ENCODE measurements at places on chromosomes 2 and 18.

DNA sequence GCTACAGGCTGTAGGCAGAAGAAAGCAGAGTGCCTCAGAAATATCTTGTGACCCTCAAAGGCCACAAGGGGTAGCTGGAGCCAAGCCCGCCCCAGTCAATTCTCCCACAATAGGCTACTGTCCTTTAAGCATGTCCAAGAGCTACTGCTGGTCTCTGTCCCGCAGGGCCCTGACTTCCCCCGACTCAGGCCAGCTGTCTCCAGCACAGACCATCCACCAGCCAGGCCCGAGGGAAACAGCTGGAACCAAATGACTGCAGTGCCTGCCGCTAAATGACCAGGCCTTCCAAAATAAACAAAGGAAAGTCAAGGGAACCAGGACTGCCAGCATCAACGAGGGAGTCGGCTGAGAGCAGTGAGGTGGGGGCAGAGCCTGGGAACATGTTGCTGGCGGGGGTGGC, 36.7 kb downstream of the MCFD2 start:
- DNase-seq, result no peak

DNA sequence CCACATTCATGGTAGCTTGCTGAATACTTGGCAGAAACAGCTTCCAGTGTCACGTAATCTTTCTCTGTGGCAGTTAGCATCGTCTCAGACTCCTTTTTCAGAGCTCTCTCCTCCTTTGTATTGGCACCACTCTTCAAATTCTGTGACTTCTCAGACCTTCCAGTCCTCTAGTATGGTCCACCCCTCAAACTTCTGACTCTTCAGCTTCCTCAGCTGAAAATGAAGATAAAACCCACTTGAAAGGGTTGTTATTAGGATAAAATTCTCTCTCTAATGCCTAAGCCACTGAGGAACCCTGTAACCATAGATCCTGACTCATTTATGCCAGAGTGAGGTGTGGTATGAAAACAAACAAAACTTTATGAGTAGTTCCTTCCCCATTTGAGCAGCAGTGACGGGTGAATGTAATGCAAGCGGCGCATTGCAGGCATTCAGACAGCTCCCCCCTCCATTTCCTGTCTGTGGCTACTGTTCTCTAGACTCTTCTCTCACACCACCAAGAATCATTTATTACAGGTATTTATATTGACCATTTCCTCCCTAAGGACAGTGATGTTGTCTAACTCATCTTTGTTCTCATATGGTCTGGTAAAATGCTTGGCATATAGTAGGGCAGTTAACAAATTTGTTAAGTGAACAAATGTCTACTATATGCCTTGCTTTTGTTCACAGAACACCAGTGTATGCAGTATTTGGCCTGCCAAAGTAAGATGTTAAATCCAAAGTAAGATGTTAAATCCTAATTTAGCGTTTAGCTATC, 35.3 kb downstream of the GALNT1 start:
- DNase-seq, result peak; percentile 36

DNA sequence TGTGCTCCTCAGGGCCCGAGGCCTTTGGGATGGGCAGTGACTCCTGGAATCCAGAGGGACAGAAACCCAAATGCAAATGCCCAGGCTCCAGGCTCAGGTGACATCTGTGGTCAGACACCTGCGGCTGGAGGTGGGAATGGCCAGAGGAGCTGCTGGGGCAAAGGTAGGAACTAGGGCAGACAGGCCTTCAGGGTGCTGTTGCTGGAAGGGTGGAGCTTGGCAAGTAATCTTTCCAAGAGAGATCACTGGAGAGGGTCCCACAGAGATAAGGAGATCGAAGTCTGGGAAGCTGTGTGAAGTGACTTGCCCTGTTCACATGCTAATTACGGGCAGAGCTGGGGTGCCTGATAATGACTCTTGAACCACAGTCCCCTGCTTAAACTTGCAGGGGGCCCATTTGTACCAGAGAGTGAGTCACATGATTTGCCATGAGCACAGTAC, 82.4 kb downstream of the ACAA2 start:
- DNase-seq, result no peak

DNA sequence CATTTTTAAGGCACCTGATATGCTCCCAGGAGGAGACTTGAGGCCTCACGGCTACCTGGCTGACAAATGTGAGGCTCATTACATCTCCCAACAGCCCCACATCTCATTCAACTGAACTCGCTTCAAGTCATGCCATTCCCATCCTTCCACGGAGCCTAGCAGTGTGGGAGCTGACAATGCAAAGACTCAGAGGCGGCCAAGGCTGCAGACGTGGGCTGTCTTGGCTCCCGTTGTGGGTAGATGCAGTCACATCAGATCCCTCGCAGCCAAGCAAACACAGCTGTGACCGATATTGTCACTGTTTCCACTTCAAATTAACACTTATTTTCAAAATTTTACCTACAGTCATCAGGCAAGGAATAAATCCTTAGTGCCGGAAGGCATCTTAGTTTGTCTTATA, 64.0 kb upstream of the TRIB2 start:
- DNase-seq, result no peak

DNA sequence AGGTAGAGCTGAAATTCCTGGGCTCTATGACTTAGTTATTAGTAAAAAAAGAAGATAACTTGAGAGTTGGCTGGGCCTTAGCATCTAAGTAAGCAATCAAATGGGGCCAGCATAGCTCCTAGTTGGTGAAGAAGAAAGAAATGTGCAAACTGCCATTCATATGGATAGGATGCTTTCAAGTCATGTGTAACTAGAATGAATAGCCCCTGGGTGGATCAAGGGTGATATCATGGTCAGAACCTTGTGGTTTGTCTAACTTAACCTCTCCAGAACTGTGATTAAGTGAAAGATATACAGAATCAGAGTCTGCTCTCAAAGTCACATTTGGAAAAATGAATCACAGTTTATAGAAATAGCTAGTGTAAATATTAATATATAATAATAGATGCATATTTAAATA, 198.7 kb upstream of the DTNA start:
- no peak for DNase-seq

DNA sequence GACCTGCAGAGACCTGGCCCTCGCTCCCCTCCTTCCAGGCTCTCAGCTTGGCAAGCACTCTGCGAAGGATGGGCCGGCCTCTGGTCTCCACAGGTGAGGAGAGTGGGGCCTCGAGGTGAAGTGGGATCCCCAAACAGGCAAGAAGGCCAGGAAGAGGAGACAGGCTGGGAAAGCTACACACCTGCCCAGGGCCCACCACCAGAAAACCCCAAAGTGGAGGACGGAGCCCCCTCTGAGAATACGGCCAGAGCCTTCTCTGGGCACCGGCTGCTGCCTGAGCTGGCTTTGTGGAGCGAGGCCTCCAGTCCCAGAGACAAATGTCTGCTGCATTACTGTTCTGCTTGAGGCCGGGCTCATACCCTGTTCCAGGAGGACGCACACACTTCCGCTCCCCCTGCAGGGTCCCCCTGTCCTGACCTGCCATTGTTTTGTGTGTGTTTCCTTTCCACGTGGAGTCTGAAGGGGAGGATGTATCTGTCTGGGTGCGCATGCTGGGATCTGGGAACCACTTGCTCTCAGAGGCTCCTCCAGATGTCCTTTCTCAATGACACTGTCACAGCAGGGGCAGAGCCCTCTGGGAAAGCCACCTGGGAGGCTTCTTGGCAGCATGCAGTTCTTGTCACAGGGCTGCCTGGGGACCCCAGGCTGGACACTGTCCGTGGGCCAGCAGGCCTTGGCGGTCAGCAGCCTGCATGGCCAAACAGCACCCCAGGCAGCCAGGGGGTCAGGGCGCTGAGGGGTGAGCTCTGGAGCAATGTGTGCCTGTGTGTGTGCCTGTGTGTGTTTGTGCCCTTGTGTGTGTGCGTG, 20.8 kb downstream of the KCNF1 start:
- DNase-seq, result no peak

DNA sequence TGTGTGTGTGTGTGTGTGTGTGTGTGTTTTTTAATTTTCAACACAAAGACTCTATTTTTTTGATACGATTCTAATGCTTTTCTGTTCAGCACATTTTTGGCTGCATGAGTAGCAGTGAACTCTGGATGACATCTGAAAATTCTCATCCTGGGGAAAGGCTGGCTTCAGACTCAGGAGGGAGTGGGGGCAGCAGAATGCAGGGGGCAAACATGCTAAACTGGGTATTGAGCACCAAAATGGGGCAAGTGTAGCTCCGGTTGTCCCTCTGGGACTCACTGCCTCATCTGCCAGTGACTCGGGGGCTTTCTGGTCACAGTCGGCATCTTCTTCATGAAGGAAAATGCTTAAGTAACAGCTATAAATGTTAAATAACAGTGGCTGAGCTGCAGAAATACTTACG, 116.8 kb upstream of the PID1 start:
- no peak for DNase-seq

DNA sequence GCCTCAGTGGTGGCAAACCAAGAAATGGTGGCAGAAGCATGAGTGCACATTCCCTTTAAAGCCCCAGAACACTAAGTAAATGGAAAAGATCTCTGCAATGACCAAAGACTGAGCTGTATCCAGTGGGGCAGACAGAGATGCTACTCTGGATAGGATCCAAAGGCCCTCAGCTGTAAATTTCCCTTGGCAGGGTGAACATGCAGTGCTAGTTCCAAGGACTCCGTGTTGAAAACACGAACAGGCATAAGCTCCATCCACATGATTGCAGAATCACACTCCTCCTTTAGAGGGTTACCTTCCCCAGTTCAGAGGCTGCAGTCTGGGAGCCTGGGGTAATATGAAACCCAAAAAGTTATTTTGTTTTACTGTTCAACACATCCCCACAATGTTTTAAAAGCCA, 98.6 kb upstream of the KLF7 start:
- DNase-seq, result no peak

- DNase-seq, result peak; percentile 64
Observed at GRCh38 chr2:102005989-102006885, 14.5 kb downstream of the IL1R2 start.

- no peak for DNase-seq
Observed at GRCh38 chr18:59026831-59027410, 112.8 kb upstream of the SEC11C start.

DNA sequence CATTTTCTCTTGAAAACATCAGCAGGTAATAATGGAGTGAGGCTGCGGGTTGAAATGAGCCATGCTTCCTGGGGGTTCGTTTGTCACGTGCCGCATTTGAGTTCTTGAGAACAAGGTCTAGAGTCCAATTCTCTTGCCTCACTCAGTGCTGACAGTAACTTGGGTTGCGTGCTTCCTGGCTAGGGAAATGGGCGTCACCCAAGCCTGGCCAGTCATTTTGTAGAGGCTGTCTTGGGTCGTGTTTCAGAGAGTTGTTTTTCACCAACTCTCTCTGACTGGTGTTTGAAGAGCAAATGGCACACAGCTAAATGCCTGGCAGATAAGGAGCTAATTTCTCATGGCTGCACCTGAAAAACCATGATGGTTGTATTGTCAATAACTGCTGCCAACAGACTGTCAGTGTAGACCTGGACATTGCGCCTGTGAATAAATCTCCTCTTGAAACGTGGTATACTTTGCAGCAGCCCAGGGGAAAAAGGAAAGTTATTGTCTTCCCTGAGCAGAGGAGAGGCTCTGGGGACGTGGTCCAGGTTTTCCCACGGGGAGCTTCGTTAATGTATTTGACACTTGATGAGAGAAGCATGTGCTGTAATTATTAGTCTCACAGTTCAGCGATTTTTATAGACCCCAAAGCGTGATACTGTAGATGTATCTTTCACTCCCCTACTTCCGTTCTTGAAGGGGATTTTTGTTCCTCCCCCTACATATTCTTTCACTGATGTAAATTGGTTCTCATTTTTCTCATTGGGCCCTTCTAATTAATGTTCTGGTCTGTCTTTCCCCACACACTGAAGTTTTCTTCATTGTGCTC, 196.0 kb downstream of the FHOD3 start:
- no peak for DNase-seq

DNA sequence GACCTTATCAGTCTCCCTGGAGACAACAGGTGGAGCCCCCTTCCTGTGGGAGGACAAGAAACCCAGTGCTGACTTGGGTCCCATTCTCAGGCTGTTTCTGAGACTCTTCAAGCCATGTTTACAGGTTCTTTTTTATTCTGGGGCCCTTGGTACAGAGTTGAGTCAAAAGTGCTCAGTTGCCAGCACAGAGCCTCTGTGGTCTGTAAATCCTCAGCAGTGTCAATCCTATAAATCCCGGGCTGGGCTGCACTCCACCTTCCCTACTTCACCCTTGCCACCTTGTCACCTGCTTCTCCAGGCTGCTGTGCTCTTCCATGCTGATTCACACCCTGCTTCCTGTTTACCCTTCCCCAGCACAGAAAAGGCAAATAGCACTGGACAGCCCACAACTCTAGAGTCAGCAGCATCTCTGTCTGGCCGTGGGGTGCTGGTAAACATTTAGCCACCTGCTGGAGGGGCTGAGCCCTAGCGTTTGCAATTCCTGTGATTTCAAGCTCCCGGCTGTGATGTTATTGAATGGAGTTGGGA, 74.7 kb downstream of the TNFRSF11A start:
- DNase-seq, result peak; percentile 40

- DNase-seq, result peak; percentile 39
Observed at GRCh38 chr2:200302940-200303727, 3.4 kb upstream of the SPATS2L start.

DNA sequence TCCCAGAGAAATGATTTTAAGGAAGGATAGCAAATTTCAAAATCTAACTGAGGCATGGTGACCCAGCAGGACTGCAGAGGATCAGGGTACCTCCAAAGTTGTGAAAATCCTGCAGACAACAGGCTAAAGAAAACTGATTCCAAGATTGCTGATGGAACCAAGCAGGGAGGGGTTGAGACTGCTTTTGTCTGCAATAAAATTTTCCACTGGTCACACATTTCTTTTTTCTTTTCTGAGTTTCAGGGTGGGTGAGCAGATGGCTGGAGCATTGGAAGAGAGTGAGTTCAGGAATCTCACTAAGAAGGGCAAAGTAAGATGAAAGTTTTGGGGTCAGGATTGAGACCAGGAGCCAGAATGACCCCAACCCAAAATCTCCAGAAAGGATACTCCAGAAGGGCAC, 321.0 kb downstream of the TNS1 start:
- DNase-seq, result no peak

DNA sequence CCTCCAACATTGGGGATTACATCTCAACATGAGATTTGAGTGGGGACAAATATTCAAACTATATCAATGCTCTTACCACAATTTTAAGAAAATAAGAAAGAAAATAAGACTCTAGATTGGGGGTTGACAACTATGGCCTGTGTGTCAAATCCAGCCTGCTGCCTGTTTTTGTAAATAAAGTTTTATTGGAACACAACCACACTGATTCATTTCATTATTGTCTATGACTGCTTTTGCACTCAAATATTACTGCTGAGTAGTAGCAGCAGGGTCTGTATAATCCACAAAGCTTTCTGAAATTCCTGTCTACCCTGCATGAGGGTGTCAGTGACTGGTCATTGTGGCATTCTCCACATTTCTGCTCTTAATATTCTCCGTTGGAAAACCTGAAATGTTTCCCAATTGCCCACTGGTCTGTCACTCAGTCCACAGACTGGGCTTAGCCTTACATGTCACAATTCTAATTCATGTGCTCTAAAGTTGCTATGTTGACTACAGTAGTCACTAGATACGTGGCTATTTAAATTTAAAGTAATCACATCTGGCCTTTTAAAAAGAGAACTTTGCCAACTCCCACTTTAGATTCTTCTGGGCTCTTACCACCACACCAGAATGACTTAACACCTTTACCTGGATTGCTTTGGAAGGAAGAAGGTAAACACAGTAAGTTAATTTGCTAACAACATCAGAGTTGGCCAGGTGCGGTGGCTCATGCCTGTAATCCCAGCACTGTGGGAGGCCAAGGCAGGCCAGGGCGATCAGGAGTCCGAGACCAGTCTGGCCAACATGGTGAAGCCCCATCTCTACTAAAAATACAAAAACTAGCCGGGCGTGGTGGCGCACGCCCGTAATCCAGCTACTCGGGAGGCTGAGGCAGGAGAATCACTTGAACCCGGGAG, 86.9 kb downstream of the CLHC1 start:
- DNase-seq, result no peak

GRCh38 chr2:96111823-96112500, 4.4 kb downstream of the ADRA2B start:
- no peak for DNase-seq
